ENCODE measurements at places on chromosomes 2 and 18. TPM values are rescaled to one million over a fixed set of nuclear protein-coding genes. Genes with fewer than 3 reads are reported as not detected.
A peak's percentile ranks its signal among the peaks of the same experiment; 100 is the strongest.

PROM2 gene
- 2.6 TPM for total RNA-seq

- no peak overlapping the region for H3K4me3 ChIP-seq
- H3K27ac ChIP-seq, result no peak overlapping the region
- H3K27me3 ChIP-seq, result no peaks in the 10 kb centered on the region
- DNase-seq, result peak; percentile 46
These were observed 311.4 kb downstream of the LRRTM1 start for GRCh38 chr2:79993144-79993543.

- H3K27me3 ChIP-seq, result no peaks in the 10 kb centered on the region
- peaks cover 15% of the 10 kb centered on the region for H3K4me1 ChIP-seq
- no peak overlapping the region for H3K4me3 ChIP-seq
- no peak for DNase-seq
- H3K36me3 ChIP-seq, result peaks cover 11% of the 10 kb centered on the region
These were observed 67.7 kb downstream of the HPCAL1 start for GRCh38 chr2:10370390-10370789.

GRCh38 chr2:61632276-61633169 is 94.4 kb upstream of the XPO1 start:
- no peak for DNase-seq
- no peak overlapping the region for H3K27ac ChIP-seq
- peaks cover 6% of the 10 kb centered on the region for H3K4me1 ChIP-seq
- H3K36me3 ChIP-seq, result no peaks in the 10 kb centered on the region

- peaks cover 6% of the 10 kb centered on the region for H3K36me3 ChIP-seq
- peak overlapping the region; percentile 81 for H3K27ac ChIP-seq
- H3K4me1 ChIP-seq, result peaks cover 21% of the 10 kb centered on the region
- DNase-seq, result peak; percentile 36
- no peak overlapping the region for H3K4me3 ChIP-seq
These were observed 13.1 kb upstream of the PPP1R1C start for GRCh38 chr2:181972431-181973170.
